ENCODE measurements at places on chromosomes 4 and X.

DNA sequence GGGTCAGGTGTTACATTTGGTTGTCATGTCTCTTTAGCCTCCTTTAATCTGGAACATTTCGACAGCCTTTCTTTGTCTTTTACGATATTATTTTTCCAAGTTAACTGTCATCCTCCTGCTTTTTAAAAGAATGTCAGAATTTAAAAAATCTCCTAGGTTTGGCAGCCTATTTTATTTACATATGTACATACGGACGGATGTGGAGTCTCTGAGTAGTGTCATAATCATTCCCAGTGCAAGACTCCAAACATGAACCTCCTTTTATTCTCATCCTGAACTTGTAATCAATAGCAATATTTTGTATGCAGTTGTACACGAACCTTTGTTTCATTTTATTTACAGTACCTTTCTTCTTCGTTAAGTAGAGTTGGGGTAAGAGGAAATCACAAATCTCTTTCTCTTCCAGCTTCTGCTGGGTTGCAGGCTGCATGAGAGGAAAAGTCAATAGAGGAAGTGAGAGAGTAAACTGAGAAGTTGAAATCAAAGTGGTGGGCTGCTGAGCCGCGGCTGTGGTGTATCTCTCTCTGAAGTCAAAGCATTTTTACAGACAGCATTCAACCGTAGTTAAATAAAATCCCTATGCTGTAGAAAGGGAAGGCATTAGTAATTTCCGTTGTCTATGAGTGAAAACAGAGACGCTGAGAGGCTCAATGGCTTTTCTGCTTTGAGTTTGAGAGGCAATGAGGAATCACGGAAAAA lies 53.9 kb upstream of the RPS6KA3 start:
- no peak for DNase-seq

GRCh38 chrX:44439242-44439794 lies 95.8 kb upstream of the EFHC2 start:
- DNase-seq: no peak

DNA sequence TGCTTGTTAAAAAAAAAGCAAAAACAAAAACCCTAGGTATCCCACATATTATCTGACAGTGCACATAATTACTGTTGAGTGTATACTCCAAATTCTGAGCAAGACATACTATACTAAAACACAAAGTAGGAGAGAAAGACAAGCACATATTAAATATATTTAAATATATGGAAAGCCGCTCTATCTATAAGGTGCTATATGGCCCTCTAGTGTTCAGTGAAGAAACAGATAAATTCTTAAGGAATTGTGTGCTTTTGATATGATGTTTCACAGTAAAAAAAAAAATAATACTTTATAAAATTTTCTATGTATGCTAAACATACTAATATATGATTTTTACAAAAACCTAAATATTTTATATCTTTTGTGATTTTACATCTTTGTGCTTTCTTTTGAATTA lies 137.8 kb downstream of the FBXW7 start:
- no peak for DNase-seq

- no peak for DNase-seq
Measured at GRCh38 chr4:16967722-16968121, 69.3 kb upstream of the LDB2 start.
